Activated naive CD8-positive, alpha-beta T cell treated with anti-CD3 and anti-CD28 coated beads for 36 hours (primary cell): ENCODE measurements at places on chromosomes 5 and 9. TPM values are rescaled to one million over a fixed set of nuclear protein-coding genes. Genes with fewer than 3 reads are reported as not detected.

Gene GAPT
- 0.22 TPM for total RNA-seq

DNA sequence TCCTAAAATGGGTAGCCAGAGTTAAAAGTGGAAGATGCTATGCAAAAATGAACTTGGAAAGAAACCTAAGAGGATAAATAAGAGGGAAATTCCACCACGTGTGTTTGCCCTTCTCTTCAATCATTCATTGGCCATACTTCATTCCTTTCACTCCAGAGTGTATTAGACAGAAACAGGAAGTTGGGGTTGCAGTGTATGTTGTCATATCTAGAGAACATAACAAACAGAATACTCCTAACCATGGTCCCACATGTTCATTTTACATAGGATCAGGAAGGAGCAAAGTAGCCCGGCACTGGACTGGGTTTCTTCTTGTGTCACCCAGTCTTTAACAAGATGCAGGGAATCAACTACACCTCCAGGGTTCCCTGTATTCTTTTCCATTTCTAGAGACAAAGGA lies 7.6 kb upstream of the GPBP1 start:
- peaks cover 6% of the 10 kb centered on the region for H3K4me1 ChIP-seq
- no peaks in the 10 kb centered on the region for H3K36me3 ChIP-seq

DNA sequence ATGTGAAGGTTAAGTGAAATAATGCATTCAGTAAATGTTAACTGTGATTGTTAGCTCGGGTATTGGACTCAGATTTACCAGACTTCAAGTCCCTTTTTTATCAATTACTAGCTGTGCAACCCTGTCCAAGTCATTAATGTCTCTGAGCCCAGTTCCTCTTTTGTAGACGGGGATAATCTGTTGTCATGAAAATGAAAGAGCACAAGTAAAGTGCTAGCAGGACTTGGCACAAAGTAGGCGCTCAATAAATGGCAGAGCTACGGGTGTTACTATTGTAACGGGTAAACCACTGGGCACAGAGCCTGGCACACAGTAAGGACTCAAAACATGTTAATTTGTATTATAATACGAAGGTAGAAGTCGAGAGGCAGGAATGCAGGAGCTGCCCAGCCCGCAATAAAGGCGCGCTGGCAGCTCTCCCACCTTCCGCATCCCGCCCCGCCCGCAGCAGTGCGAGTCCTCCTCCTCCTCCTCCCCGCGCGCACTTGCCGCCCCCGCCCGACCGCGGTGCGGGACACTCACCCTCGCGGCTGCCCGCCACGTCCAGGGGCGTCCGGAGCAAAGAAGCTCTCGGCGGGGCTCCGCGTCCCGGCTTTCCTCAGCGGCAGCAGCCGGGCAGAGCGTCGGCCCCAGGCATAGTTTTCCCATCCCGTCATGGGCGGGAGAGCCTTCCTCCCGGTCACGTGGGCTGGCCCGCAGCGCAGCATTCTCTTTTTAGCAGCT lies at the start of gene C1QTNF2:
TSS of gene C1QTNF2 (minus strand) at position 637 of the 723 bp plus-strand sequence. CDS start 15,615 bp downstream, outside the sequence.
- H3K27ac ChIP-seq: no peak within 1 kb of the TSS
- DNase-seq: peak; percentile 18
- no peaks in the 10 kb centered on the region for H3K36me3 ChIP-seq
- H3K4me1 ChIP-seq: peaks cover 9% of the 10 kb centered on the region
- H3K4me3 ChIP-seq: peak within 1 kb of the TSS; percentile 57
- H3K27me3 ChIP-seq: peaks cover 75% of the 10 kb centered on the region

DNA sequence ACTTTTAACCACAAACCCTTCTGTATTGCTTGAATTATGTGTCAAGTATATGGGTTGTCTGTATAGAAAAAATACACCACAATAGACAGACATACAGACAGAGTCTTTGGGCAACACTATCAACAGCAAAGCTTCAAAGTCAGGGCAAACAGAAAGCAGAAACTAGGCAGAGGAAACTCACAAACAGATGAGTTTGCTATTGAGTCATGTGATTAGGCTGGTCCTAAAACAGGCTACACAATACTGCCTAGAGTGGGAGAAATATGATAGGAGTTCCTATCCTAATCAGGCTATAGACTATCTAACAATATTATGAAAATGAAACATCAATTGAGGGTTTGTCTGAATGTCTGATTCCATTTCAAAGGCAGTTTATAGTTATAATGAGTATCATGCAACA lies 156.4 kb downstream of the EDIL3 start:
- no peak overlapping the region for H3K27ac ChIP-seq
- no peaks in the 10 kb centered on the region for H3K27me3 ChIP-seq
- H3K4me1 ChIP-seq: no peaks in the 10 kb centered on the region
- no peak for DNase-seq
- H3K4me3 ChIP-seq: no peak overlapping the region

Gene ACSL6
- total RNA-seq: 4.6 TPM

DNA sequence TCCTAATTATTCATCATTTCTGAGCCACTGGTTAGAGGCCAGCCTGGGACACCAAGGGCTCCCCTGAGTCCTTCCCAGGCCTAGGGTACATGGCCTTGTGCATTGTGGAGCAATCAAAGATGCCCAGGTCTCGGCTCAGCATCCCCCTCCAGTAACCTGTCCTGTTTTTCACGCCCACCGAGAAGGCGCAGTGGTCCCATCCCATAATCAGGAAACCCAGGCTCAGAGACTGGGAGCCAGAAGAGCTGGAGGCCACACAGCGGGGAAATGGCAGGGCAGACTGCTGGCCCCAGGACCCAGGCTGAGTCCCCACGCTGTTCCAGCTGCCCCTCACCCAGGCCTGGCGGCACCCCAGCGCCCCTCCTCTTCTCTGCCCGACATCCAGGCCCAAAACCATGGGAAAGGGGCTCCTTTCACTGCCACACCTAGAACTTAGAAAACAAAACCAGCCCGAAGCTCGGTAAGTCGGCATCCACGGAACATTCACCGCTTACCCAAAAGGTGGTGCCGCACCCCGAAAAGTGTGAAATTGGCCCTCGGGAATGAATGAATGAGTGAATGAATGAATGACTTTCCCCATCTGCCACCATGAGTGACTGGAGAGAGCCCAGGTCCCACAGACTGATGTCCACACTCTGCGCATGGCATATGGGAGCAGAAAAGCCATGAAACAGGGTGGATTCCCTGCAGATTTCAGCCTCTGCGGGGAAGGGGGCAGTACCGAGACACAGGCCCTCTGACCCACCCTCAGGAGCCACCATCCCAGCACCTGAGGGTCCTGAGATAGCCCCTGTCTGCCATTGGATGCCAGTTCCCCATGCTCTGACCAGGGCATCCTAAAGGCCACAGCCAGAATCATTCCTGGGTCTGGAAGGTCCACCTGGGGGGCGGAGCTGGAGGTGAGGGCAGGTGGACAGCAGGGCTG lies 132.5 kb downstream of the OLFM1 start:
- DNase-seq: no peak
- H3K4me1 ChIP-seq: no peaks in the 10 kb centered on the region
- H3K27ac ChIP-seq: no peak overlapping the region
- H3K4me3 ChIP-seq: no peak overlapping the region
- H3K36me3 ChIP-seq: no peaks in the 10 kb centered on the region

- peaks cover 1% of the 10 kb centered on the region for H3K36me3 ChIP-seq
- H3K4me3 ChIP-seq: no peak overlapping the region
- H3K4me1 ChIP-seq: peaks cover 57% of the 10 kb centered on the region
Measured at GRCh38 chr9:73146111-73146815, 5.4 kb upstream of the ANXA1 start.

Gene SLC22A4
- total RNA-seq: 1.3 TPM

DNA sequence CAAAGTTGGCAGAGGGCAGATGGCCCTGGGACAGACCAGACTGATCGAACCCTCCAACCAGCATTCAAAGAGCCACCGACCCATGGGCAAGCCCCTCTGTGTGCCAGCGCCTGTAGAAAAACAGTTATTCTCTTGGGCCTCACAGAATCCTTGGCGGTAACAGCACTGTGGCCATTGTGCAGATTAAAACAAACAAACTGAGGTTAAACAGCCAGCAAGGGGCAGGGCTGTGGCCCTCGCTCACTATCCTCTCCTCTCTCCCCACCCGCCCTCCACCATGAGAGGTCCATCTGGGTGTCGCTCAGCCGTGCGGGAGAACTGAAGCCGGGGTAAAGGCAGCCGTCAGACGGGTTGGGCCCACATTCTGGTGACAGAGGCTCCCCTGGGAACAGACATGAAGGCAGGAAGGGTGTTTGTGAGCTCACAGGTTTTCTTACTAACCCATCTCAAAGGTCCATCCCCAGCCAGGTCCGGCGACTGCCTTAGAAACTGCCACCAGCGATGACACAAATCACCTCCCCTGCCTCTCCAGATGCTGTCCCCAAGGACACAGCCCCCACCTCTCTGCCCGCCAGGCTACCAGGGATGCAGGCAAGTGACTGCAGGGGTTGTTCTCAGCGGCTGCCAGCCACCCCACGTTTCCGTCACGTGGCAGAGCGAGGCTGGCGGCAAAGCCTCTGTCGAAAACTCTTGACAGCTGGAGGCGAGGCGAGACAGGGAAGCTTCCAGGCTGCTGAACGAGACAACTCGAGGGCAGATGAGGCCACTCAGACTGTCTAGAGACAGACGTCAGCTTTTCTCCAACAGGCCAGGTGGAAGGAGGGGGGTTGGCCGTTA lies 75.8 kb upstream of the SARDH start:
- no peaks in the 10 kb centered on the region for H3K27me3 ChIP-seq
- no peak overlapping the region for H3K27ac ChIP-seq
- no peak overlapping the region for H3K4me3 ChIP-seq
- H3K4me1 ChIP-seq: no peaks in the 10 kb centered on the region
- no peak for DNase-seq
- no peaks in the 10 kb centered on the region for H3K36me3 ChIP-seq

Gene SH3RF2
- total RNA-seq: not detected

Gene LRRC19
- not detected for total RNA-seq

Gene CCDC192
- not detected for total RNA-seq

GRCh38 chr5:39544941-39545340 lies 120.2 kb upstream of the DAB2 start:
- H3K27ac ChIP-seq: no peak overlapping the region
- DNase-seq: no peak
- H3K4me1 ChIP-seq: peaks cover 8% of the 10 kb centered on the region
- no peaks in the 10 kb centered on the region for H3K27me3 ChIP-seq
- no peak overlapping the region for H3K4me3 ChIP-seq

- no peak for DNase-seq
- no peaks in the 10 kb centered on the region for H3K36me3 ChIP-seq
- no peak overlapping the region for H3K4me3 ChIP-seq
- no peaks in the 10 kb centered on the region for H3K4me1 ChIP-seq
- no peaks in the 10 kb centered on the region for H3K27me3 ChIP-seq
- H3K27ac ChIP-seq: no peak overlapping the region
Measured at GRCh38 chr5:124001036-124001615, 489.1 kb downstream of the CSNK1G3 start.

DNA sequence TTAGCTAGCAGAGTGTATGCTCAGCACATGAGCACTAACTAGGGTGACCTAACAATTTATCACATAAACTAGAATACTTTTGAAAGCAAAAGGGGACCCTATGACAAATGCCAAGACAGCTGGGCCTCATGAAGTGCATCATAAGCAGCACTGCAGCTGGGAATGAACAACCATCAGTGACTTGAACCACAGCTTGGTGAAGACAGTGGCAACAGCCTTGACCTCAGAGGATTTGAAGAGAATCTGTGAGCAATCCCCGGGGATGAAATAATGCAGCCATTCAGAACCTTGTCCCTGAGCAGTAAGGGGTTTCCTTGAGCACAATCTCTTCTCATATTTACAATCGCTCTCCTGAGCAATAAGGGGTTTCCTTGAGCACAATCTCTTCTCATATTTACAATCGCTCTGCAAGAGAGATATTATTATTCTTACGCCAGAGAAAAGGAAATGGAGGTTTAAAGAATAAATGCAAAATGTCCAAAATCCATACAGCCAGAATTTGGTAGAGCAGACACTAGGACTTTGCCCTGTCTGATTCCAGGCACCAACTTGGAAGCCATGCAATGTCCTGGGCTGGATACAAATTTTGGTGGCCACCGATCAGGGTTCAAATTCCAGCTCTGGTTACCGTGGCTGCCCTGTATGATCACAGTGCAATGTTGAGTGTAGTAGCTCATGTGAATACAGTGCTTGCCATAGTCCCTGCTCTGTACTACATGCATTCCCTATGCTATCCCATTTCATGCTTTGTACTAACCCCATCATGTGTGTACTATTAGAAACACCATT lies 846 bp upstream of the NSG2 start:
- no peaks in the 10 kb centered on the region for H3K36me3 ChIP-seq
- DNase-seq: no peak
- H3K4me1 ChIP-seq: no peaks in the 10 kb centered on the region
- peaks cover 53% of the 10 kb centered on the region for H3K27me3 ChIP-seq
- H3K4me3 ChIP-seq: no peak overlapping the region

DNA sequence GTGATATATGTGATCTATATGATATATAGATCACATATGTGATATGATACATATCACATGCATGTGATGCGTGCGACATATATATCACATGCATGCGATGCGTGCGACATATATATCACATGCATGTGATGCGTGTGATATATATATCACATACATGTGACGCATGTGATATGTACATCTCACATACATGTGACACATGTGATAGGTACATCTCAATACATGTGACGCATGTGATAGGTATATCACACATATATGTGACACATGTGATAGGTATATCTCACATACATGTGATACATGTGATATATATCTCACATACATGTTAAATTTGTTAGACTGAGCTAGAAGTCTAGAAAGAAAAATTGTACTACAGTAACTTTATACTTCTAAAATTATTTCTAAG lies 1095.9 kb downstream of the EFNA5 start:
- no peak overlapping the region for H3K27ac ChIP-seq
- no peaks in the 10 kb centered on the region for H3K27me3 ChIP-seq
- H3K4me3 ChIP-seq: no peak overlapping the region
- no peaks in the 10 kb centered on the region for H3K36me3 ChIP-seq
- H3K4me1 ChIP-seq: no peaks in the 10 kb centered on the region

Gene CTSV
- 0.31 TPM for total RNA-seq

Gene EGFLAM
- total RNA-seq: not detected

- DNase-seq: no peak
- peaks cover 18% of the 10 kb centered on the region for H3K27me3 ChIP-seq
- H3K36me3 ChIP-seq: peaks cover 1% of the 10 kb centered on the region
- no peak overlapping the region for H3K4me3 ChIP-seq
Measured at GRCh38 chr5:159459132-159459627, 128.9 kb upstream of the IL12B start.

DNA sequence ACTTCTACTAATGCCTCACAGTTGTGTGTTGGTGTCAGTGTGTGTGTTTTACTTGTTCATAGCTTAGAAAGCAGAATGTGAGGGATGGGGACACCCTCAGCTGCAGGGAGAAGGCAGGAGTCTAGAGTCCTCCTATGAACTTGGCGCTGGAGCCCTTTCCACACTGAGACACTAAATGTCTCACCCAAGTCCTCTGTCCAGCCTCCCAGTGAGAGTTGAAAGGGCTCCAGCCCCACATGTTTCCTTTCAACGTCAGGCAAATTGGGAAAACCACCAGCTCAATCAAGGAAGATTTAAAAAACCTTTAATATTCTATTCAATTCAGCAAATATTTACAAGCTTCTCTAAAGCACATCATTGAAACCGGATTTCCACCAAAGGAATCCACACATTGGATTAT lies 167.6 kb upstream of the MSX2 start:
- H3K36me3 ChIP-seq: no peaks in the 10 kb centered on the region
- no peaks in the 10 kb centered on the region for H3K4me1 ChIP-seq
- peaks cover 12% of the 10 kb centered on the region for H3K27me3 ChIP-seq
- H3K27ac ChIP-seq: no peak overlapping the region
- no peak overlapping the region for H3K4me3 ChIP-seq
- DNase-seq: no peak

- H3K36me3 ChIP-seq: no peaks in the 10 kb centered on the region
- no peaks in the 10 kb centered on the region for H3K4me1 ChIP-seq
- H3K27ac ChIP-seq: no peak overlapping the region
- no peaks in the 10 kb centered on the region for H3K27me3 ChIP-seq
- H3K4me3 ChIP-seq: no peak overlapping the region
Measured at GRCh38 chr5:164306662-164307061, 801.2 kb downstream of the MAT2B start.
